CD4-positive, alpha-beta memory T cell (primary cell): ENCODE measurements at places on chromosomes 5 and 9.

DNA sequence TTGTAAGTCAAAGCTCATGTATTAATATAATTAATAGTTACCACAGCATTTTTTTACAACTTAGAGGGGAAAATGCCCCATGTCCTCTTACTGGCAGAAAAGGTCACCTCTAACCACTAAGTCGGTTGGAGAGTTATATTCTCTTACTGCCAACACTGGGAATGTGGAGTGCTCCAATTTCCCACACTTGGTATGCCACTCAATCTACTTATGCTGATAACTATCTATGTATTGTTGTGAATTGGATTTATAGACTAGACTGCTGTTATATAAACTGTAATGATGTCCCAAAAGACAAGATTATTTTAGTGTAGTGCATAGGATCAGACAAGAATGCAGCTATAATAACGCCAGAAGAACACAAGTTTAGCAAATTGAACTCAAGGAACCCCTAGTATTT, 2385.2 kb upstream of the C9orf72 start:
- no peak for DNase-seq

- DNase-seq = no peak
Measured at GRCh38 chr9:116940614-116941215, 253.6 kb downstream of the TRIM32 start.

- peak; percentile 71 for DNase-seq
Measured at GRCh38 chr9:32579706-32580331, 6.9 kb upstream of the NDUFB6 start.

GRCh38 chr5:78603636-78604175, 44.9 kb downstream of the LHFPL2 start:
- no peak for DNase-seq

- DNase-seq = peak; percentile 15
Measured at GRCh38 chr5:112417931-112418658, 982 bp downstream of the EPB41L4A start.

DNA sequence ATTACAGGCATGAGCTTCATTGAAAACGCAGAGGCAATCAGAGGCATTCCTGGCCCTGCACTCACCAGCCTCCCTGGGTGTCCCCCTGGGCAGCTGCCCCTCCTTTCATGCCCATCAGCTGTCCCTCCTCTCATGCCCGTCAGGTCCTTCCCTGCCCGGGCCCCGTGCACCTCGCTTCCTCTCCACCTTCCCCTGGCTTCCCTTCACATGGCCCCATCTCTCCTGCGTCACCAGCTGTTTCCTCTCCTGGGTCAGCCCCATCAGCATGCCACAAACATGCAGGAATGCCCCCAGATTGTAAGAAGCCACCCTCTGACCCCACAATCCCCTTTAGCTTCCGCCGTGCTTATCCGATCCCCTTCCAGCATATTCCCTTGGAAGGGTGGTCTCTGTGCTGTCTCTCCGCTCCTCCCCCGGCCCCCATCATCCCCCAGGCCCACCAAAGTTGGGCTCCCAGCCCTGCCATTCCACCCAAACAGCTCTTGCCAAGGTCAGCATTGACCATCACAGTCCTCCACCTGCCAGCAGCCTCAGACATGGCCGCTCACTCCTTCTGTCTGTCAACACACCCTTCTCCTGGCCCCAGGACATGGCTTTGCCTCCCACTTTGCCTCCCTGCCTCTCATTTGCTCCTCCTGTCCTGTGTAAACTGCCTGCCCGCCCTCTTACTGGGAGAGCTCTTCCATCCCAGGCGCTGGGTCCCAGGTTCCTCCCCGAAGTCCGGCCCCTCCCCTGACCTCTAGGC, 98.6 kb upstream of the IER5L start:
- no peak for DNase-seq
